ENCODE measurements at places on chromosomes 5 and 9. TPM values are rescaled to one million over a fixed set of nuclear protein-coding genes. Genes with fewer than 3 reads are reported as not detected.

QSOX2 gene
- polyA plus RNA-seq, result 17.5 TPM

PKD2L2 gene
- polyA plus RNA-seq, result 0.30 TPM

EGR1 gene
- 420 TPM for polyA plus RNA-seq

SPATA9 gene
- polyA plus RNA-seq, result 1.1 TPM

ROR2 gene
- 19.1 TPM for polyA plus RNA-seq
